ENCODE measurements at places on chromosomes 1 and 21.

DNA sequence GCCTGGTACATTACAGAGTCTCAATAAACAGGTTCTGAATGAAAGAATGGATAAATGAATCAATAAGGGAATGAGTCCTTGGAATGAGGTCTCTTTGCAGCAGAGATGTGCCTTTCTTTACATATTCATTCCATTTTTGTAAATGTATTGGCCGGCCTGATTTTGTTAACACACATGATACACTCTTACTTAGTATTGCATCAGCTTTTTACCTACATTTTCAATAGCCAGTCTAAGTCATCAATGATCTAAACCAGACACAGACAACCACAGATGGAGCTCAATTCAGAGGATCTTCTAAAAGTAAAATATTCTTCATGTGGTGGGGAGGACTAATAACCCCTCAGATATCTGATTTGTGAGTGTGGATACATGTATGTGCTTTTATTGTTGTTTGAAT, 653.1 kb downstream of the LMO4 start:
- no peak for DNase-seq

GRCh38 chr1:33442141-33442540, 11.2 kb upstream of the PHC2 start:
- DNase-seq = peak; percentile 12

DNA sequence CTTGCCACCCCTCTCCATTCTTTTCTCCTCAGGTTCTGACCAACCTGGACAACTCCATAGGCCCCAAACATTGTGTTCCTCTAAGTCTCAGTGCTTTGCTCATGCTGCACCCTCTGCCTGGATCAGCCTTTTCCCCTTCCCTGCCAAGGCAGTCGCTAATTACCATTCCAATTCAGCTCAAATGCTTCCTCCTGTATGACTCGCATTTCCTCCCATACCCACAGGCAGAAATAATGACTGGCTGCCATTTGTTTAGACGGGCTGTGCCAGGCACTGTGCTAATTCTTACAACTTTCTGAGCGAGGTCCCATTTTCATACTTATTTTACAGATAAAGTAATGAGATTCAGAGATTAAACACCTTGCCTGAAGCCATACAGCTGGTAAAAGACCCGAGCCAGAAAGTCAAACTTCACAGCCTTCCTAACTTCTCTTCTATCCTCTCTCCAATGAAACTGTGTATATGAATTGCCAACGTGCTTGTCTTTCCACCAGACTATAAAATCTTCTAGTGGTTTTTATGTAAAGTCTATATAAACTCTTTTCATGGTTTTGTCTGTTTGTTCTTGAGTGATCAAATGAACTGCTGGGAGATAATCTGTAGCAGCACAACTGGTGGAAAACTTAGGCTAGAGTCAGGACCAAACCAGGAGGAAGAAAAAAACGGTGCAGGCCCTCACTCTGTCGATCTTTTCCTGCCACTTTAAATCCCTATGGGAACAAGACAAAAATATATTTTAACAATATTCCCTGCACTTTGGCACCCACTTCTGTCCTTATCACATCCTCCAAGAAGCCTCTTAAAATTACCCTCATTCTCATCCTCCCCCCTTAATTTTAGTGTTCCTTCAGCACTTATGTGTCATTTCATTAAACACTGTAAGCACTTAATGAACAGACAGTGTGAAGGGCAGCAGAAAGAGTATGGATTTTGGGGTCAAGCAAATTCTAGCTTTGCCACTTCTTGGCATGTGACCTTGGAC, 33.7 kb downstream of the RAB3B start:
- DNase-seq = peak; percentile 77

DNA sequence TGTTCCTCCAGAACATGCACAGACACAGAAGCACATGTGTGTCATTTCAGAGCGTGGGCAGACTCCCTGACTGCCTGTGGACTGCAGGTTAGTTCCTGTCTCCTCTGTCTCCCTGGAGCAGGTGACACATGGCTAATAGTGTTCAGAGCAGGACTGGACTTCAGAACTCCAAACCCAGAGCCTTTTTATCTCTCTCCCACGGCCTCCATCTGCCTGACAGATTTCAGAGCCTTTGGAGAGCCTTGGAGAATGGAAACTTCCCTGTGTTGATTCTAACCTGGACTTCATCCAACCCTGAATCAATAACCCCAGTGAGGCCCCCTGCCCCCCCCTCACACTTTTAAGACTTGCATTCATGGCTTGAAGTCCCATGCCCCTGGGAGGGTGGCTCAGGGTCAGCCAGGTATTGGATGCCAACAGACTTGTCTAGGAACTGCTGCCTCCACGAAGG, 44.4 kb downstream of the C1orf198 start:
- DNase-seq = no peak

DNA sequence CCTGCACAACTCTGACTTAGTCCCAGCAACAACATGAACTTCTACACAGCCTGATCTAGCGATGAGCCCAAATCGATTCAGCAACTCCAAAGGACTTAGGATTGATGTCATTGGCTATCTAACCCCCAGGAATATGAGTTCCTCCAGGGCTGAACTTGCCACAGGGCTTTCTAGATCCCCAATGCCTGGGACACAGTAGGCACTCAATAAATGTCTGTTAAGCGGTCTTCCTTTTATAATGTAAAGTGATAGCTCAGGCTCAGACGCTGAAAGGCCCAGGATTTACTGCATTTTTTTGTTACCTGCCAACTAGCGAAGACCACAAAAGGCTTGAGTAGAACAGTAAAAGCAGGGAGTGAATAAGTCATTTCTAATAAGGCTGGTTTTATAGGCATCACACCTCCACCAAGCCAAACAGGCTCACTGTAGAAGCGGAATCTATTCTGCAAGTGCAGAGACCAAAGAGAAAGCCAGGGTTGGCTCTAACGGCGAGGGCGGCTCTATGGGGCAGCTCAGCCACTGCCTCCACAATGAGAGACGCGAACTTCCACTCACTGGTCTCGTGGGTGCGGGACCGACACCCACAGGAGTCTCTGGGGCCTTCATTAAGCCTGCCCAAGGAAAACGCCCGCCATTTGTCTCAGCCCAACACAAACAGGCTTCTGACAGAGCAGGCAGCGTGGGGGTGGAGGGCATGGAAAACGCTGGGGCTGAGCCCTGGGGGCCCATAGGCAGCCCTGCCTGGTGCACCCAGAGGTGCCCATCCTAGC, 52.0 kb downstream of the HLCS start:
- DNase-seq = no peak

DNA sequence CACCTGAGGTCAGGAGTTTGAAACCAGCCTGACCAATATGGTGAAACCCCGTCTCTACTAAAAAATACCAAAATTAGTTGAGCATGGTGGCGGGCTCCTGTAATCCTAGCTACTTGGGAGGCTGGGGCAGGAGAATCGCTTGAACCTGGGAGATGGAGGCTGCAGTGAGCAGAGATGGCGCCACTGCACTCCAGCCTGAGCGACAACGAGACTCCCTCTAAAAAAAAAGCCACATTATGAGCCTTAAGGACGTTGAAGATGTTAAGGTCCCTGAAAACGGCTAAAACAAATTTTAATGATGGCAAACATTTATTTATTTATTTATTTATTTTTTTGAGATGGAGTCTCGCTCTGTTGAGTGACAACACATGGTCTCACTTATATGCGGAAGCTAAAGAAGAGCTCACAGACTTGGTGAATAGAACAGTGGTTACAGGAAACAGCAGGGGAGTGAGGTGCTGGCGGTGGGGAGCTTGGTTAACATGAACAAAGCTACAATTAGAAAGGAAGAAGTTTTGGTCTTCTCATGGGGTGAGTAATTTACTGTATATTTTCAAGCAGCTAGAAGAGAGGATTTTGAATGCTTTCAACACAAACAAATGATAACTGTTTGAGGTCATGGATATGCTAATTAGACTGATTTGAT, 47.1 kb downstream of the TCP10L start:
- DNase-seq = no peak

GRCh38 chr1:99005537-99005942, 879 bp upstream of the PLPPR5 start:
- DNase-seq = no peak

GRCh38 chr1:230979952-230980351, 1.1 kb downstream of the ARV1 start:
- no peak for DNase-seq

DNA sequence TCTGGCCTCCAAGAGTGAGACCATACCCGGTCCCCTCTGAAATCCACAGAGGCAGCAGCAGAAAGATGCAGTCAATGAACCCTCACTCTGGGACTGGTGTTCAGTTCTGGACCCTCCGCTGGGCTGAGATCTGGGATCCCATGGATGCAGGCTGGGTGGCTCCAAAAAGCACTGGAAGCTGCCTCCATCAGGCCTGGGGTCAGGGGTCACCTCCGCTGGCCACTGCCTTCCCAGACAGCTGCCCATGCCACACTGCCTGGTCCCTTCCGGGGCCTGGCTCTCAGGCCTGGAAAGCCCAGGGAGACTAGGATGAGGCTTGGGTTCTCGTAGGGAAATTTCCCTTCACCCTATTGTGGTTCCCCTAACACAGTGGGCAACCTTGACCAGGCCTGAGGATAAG, 21.4 kb upstream of the PADI4 start:
- DNase-seq = no peak

DNA sequence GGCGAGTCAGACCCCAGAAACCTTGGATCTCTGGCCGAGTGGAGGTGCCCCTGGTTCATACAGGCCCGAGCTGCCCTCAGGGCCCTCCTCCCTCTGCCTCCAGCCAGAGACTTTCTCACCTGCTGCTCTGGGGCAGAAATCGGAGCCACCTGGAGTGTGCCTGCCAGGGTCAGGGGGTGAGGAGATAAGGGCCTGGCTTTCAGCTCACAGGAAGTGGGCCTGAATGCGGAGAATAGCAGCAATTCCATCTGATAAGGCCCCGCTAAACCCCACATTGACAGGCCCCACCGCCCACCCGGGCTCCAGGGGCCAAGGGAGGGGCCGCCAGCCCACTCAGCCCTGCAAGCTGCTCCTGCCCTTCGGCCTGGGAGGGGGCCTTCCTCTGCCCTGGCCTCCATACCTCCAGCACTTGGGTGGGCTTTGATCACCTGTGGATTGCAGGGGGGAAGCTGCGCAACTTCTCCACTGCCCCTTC, 123.7 kb upstream of the ARHGEF16 start:
- no peak for DNase-seq

DNA sequence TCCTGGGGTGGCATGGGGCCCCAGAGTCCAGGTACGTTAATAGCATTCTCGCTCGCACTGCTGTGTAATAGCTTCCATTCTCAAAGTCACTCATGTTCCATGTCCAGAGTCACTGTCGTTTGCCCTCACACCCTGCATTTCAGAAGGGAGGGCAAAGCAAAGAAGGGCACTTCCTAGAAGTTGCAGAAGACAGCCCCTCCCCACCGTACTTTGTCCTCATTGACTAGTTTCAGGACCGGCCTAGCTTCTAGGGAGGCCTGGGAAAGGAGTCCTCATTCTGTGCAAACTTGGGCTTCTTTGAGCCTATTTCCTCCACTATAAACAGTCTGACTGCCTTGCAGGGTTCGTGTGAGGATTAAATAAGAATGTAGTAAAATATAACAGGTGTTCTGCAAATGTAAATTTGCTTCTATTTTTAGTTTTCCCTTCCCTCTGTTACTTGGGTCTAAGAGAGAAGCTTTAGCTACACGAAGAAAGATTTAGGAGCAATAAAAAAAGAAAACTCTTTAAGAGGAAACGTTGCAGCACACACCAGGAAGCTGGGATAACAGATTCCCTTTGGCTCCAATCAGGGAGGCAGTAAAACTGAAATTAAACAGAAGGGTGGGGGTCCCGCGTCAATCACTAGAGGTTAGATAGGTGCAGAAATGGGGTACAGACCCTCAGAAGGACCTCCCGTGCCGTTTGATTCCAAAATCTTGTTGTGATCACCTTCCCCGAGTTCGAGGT, 40.1 kb downstream of the ACTL8 start:
- no peak for DNase-seq

- no peak for DNase-seq
Measured at GRCh38 chr1:23444596-23445390, 20.2 kb upstream of the TCEA3 start.

GRCh38 chr21:45528028-45528705, 14.1 kb downstream of the SLC19A1 start:
- DNase-seq = no peak

GRCh38 chr1:13699510-13699909, 478 bp upstream of the PRDM2 start:
- no peak for DNase-seq

DNA sequence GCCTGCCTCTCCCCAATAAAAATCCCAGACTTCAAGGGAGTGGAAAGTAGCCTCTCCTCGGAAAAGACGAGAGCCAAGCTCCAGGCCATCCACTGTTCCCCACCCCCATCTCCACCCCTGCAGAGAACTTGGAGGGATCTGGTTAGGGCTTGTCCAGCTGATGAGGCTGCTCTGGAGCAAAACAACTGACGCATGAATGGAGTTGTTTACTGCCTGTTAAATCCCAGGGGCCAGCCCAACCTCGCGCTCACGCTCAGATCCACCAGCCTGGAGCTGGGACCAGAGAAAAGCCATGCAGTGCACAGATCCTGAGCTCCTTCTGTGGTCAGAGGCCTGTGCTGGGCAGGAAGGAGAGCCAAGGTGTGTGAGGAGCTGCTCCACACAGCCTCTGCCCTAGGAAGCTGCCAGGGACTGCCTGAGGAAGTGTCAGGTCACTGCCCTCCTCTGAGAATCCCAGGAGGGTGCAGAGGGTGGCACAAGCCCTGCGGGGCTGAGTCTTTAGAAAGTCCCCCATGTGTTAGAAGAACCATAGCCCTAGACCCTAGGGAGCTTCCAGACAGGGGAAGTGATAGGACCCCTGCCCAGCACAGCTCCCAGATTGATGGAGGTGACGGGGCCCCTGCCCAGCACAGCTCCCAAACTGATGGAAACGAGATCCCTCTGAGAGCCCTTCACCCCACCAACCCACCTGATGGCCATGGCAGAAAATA, 109.0 kb upstream of the IPO9 start:
- peak; percentile 87 for DNase-seq

GRCh38 chr1:167587872-167588271, 34.3 kb upstream of the CREG1 start:
- no peak for DNase-seq

GRCh38 chr1:30406996-30407864, 316.2 kb downstream of the MATN1 start:
- peak; percentile 16 for DNase-seq

- no peak for DNase-seq
Measured at GRCh38 chr1:184166485-184166884, 115.0 kb downstream of the TSEN15 start.

DNA sequence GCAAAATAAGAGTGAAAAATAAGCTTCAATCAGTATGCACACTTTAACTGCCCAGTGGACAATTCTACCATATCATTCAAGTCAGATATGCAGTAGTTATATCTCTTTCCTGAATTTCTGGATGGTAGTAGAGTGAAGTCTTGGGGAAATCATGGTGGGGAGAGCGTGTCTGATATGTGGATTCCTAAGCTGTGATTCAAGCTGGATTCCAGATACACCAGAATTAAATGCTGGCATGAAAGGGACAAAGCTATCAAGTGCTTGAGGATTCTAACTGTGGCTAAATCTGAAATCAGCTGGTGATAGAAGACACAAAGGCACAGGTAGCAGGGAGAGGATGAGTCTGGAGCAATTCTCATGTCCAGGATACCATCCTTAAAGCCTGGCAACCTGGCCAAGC, 323.5 kb downstream of the DUSP10 start:
- peak; percentile 74 for DNase-seq

GRCh38 chr1:42886800-42887199, 40.4 kb downstream of the ZNF691 start:
- DNase-seq = no peak

Measured in EH (cell line).